Fibroblast of pulmonary artery (primary cell): ENCODE measurements at places on chromosomes 7 and 10.

DNA sequence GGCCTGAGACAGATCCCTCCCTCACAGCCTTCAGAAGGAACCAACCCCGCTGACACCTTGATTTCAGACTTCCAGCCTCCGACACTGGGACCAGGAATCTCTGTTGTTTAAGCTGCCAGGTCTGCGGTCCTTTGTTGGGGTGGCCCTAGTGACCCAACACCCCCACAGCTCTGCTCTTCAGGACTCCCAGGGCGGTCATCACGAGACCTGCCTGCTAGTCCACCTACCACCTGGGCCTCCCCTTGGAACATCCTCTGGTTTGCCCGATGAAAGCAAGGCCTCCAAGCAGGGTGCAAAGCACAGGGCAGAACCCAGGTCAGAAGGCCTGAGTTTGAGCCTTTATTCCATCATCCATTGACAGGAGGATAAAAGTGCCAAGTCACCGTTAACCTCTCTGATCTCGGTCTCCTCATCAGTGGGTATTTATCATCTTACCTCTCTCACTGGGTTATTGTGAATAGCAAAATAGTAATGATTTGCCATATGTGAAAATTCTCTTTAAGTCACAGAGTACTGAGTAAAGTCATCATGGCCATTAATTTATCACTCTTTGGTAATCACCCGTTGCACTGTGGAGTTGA, 16.9 kb upstream of the SMARCD3 start:
- no peak for DNase-seq

DNA sequence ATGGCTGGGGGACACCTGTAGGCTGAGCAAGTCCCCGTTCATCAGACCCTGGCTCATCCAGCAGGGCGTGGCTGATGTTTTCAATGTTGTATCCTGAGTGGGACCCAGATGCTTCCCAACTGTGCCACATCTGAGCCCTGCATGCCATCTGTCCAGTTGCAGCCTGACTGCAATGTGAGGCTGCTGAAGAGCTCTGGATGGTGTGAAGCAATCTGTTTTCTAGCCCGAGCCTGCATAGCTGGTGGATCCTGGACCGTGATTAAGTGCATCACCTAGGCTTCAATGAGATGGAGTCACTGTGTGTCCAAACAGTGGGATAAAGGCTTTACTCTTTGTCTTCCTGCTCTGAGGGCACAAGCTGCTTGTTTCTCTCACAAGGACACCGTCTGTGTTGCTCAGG, 99.8 kb downstream of the TCF7L2 start:
- no peak for DNase-seq

GRCh38 chr10:79192677-79193003, 123.9 kb downstream of the ZMIZ1 start:
- peak; percentile 30 for DNase-seq

DNA sequence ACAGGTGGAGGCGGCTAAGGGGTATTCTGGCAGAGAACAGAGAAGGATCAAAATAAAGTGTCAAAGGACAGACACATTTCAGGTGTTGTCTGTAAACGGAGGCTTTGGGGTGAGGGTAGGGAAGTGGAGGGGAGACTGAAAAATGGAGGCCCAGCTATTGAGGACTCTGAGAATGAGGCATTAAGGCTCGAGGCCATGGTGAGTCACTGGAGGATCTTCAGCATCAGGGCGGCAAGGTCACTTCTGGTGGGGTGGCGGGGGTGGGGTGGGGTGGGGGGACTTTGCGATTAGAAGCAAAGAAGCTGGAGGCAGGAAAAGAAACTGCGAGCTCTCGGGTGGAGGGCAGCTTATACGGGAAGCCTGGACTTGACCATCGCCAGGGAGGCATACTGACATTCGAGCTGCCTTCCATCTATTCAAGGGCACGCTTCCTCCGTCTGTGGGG, 58.4 kb upstream of the PCGF5 start:
- peak; percentile 6 for DNase-seq

DNA sequence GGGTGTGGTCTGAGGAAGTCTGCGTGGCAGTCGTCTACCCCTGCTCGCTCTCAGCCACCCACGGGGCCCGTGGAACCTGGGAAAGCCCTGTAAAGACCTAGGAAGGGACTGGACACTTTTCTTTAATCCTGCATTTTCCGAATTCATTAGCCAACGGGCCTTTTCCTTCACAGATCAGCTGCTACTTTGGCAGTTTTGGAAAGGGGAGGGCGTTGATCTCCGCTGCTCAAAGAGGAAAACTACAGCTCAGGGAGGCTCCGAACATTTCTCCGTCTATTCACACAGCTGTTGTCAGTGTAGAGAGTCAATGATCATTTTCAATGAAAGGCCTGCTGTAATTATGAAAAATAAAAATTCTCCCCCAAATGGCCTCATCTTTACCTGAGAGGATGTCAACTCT, 450.1 kb upstream of the MKI67 start:
- DNase-seq, result no peak

- DNase-seq, result no peak
Measured at GRCh38 chr7:2022021-2022409, 210.7 kb downstream of the MAD1L1 start.

- DNase-seq, result no peak
Measured at GRCh38 chr7:43692582-43693373, 36.5 kb downstream of the COA1 start.

- no peak for DNase-seq
Measured at GRCh38 chr10:71649631-71650030, 69.9 kb downstream of the C10orf105 start.

- no peak for DNase-seq
Measured at GRCh38 chr10:80474597-80474910, 20.4 kb downstream of the TSPAN14 start.

- no peak for DNase-seq
Measured at GRCh38 chr10:106310596-106310995, 853.9 kb downstream of the SORCS1 start.
